Epithelial cell of alveolus of lung (primary cell): ENCODE measurements at places on chromosomes 6 and 20. TPM values are rescaled to one million over a fixed set of nuclear protein-coding genes. Genes with fewer than 3 reads are reported as not detected.

The FABP7 gene
- 0.16 TPM in 1 of 2 replicates, not detected in the other for total RNA-seq

The RCAN2 gene
- 5.3 and 5.9 TPM in 2 replicates for total RNA-seq

The NKX2-2 gene
- total RNA-seq, result not detected in 2 replicates

The FOXO3 gene
- total RNA-seq, result 35.6 and 62.0 TPM in 2 replicates

The POU5F1 gene
- total RNA-seq, result not detected in 2 replicates

The BHLHE23 gene
- not detected in 2 replicates for total RNA-seq
